Stimulated activated CD4-positive, alpha-beta T cell treated with anti-CD3 and anti-CD28 coated beads, TNF-alpha, amount 100 ng/mL, for 24 hours (primary cell): ENCODE measurements at places on chromosomes 11 and 22.

DNA sequence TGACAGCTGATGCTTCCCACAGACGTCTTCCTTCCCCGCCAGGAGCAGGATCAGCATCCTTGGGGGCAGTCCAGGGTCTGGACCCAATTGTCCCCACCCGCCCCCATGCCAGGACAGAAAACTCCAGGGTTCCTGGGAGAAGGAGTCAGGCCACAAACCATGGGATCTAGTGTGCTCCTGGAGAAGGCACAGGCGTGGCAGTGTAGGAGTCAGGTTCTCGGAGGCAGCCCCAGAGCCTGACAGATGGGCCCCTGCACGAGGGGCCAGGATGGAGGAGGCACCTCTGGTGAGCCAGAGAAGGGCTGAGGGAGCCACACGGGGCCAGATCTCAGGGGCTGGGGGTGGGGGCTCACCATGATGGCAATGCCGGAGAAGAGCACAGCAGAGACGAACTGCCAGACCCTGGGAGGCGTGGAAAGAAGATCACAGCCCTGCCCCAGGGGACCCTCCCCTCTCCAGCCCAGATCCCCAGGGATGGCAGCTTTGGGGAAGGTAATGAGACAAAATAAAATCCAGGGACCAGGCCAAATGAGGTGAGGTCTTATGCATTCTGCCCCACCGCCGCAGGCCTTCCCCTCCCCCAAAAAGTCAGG, 13.6 kb downstream of the TP53I11 start:
- no peak for DNase-seq

DNA sequence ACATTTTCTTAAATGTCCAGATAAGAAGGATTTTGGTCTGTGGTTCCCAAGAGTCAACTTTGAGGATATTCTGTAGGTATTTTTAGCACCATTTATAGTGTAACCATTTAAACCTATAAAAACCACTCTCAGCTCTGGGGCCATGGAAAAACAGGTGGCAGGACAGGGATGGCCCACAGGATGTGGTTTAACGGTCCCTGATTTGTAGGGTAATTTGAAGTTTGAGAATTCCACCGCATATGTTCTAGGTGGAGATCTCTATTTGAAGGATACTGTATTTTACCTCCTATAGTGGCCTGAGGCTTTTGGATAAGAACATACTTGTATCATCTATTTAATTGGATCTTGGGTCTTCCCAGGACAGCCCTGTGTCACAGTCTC, 62.4 kb upstream of the IGLL5 start:
- no peak for DNase-seq

DNA sequence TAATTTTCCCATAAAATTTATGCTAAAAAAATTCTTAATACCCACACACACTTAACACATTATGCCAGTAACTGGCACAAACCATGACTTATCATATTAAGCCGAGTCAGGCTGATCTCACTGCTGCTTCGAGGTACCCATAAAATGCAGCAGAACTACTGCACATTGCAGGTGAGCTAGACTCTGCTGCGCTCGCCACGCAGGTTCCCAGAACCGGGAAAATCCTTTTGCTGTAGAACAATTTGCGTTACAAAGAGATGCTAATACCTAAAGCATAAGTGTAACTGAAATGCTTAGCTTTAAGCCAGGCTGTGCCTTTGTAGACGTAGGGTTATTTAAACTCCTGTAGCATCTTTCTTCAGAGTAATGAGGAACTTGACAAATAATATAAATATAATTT, 200.3 kb downstream of the MSANTD4 start:
- no peak for DNase-seq

DNA sequence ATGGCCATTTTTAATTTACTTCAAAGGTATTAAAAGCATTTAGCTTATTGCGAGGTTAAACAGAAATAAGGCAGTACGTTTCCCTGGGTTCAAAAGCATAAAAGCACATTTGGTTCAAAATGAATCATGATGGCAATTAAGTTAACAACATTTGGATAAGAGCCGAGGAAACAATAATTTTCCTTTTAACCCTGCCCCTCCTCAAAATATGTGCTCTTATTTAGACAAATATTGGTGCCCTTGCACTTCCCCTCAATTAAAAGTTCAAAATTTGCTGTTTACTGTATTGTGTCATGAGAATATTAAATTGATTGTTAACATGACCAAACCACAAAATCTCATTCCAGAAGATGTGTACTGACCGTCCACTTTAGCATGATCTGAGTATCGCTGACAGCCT, 48.7 kb downstream of the VSIG10L2 start:
- no peak for DNase-seq

DNA sequence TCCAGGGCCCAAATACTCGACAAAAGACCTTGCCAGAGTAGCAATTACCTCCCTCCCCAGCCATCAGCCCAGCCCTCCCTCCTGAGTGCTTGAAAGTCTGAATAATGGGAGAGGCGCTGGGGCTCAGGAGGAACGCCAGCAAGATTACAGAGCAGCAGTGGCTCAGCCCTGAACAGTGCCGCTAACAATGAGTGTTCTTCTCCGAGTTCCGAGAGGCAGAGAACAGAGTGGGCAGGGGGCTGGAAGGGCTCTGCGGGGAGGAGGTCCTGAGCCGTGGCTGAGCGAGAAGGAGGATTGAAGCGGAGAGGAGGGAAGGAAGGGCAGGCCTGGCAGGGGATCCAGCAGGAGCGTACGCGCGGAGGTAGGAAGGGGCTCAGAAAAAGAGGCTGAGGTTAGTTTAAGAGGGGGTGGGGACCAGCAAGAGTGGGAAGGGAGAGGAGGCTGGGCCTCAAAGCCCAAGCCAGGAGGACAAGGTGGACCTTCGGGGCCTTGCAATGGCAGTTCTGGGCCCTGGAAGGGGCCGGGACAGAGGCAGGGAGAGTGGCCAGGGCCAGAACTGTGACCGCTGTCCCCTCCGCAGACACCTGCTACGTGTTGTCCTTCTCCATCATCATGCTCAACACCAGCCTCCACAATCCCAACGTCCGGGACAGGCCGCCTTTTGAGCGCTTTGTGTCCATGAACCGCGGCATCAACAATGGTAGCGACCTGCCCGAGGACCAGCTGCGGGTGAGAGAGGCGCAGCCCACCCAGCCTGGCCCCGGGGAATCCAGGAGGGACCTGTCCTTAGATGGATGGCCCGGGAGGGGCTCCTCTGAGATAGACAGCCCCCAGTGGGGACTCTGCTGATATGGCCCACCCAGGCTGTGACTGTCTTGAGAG, 20.6 kb downstream of the CYTH4 start:
- no peak for DNase-seq

DNA sequence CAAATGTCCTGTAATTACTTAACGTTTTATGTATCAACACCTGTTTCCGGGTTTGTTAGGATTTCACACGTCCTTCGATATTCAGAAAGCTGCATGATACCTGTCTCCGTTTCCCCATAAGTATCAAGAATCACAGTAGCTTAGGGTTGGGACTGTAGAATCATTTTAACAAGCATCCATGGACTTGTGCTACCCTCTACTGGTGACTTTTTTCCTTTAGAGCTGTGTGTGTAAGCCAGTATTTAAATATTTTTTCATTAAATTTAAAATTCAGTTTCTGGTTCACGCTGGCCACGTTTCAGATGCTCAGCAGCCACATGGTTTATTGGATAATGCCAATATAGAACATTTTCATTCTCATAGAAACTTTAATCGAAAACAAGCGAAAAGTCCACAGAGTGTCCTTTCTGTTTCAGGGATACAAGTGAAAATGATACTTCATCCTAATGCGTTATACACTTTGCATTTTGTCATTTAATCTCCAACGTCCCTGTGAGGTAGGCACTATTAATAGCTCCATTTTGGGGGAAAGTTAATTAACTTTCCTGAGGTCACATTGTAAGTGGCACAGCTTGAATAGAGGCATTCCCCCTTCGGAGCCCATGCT, 61.5 kb upstream of the SLC25A18 start:
- DNase-seq, result no peak

DNA sequence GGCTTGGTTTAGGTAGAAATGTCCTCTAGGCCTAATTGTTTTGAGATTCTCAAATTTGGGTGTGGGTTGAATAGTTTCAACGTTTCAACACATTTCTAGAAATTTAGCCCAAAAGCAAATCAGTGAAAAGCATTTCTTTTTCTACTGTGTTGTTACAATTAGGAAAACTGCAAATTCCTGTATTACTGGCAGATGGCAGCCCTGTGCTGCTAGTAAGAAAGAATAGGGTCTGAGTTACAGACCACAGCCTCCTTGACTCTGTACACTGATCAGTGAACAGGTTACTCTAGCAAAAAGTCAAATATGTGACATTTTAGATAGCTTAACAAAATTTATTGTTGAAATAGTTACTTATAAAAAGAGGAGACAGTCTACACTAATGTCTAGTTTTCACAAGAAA, 703.0 kb downstream of the JRKL start:
- no peak for DNase-seq

- no peak for DNase-seq
Measured at GRCh38 chr11:130897262-130898182, 18.8 kb downstream of the SNX19 start.
